ENCODE measurements at places on chromosomes 7 and 10.
A peak's percentile ranks its signal among the peaks of the same experiment; 100 is the strongest.

DNA sequence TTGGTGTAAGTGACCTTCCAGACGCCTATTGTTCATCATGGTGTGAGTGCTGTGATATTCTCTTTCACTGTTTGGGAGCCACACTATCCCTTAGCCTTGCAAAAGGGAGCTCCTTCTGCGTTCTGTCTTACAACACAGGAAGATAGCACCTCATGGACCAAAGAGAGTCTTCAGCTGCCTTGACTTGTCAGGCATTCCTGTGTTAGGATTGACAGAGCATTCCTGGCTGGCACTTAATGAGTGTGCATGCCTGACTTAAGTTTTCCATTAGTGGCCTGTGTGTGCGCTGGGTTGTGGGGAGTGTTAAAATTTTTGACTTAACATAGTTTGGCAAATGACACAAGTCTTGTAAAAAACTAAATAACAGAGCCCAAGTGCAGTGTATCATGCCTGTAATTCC, 21.9 kb upstream of the MSRB2 start:
- DNase-seq: no peak

DNA sequence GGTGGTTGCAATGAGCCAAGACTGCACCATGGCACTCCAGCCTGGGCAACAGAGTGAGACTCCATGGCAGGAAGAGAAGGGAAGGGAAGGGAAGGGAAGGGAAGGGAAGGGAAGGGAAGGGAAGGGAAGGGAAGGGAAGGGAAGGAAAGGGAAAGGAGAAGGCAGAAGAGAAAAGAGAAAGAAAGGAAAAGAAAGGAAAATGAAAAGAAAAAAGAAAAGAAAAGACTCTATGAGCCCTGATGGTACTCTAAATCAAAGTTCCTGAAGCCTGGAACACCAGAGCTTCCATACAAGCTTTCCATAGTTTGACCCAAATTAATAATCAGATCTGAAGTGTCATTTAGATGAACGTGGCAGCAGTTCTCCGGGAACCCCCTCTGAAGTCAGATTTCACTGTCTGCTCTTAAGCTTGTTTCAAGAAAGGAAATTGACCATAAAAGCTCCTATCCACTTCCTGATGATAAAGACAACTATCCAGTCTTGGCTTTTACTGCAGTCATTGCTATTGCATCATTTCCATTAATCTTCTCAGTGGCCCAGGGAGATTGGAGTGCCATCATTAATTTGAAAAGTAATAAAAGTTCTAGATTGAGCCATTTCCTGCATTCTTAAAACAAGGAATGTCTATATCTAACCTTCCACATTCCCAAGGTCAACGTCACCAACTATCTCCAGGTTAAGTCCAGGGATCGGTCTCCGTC, 44.2 kb upstream of the FRMD4A start:
- DNase-seq: no peak

- DNase-seq: no peak
Measured at GRCh38 chr10:92789786-92790185, 58.5 kb upstream of the EXOC6 start.

- peak; percentile 51 for DNase-seq
Measured at GRCh38 chr7:105675934-105676371, 94.7 kb upstream of the EFCAB10 start.

DNA sequence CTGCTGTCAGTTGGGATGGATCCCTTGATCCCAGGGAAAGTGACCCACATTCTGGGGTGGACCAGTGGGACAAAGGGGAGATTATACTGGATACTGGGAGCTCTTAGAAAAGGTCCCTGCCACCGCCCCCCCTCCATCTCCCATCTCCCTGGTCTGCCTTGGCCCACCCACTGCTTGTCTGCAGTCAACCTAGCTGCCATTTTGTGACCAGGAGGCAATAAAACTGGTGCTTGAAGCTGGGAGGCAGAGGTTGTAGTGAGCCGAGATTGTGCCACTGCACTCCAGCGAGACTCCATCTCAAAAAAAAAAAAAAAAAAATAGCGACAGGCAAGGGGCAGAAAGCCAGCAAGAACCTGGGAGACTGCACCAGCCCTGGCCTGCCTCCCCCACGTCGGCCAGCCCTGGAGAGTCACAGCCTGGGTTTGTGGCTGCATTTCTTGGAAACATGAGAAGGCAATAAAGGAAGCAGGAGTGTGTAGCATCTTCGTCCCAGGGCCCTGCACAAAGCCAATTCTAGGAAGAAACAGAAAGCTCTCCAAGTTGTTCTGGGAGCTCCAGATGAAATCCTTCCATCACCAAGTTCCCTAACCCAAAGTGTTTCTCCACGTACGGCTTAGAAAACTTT, 4.7 kb upstream of the ARPC1B start:
- no peak for DNase-seq

DNA sequence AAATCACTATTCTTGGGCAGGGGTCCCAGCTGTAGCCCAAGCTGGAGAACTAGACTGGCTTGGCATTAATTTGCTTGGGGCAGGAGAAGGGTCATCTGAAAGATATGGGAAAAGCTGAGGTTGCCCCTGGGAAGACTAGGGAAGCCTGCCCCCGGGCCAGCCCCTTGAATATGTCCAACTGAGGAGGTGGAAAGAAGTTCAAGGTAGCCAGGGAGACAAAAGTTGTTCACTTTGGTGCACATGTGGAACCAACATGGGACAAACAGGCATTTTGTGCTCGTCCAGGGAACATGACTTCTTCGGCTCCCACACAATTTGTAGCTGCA, 1.4 kb upstream of the LRRC61 start:
- DNase-seq: no peak

DNA sequence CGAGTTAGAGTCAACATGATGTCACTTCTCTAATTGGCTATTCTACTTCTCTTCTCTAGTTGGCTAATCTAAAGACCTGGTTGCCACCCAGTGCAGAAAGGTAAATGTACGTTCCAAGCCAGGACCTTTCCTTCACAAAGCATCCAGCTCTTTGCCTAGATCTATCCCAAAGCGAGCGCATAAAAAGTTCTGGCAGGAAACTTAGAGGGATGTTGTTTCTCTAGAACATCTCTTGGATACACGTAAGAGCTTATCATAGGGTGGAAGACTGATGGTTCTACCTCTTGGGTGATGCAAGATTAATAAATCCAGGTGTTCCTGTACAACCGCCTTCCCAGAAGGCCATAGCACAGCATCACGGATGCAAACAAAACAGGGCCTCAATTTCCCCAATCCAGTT, at the start of gene TAS2R38:
Gene TAS2R38 (minus strand): TSS at position 101 of the 400 bp plus-strand sequence. CDS start 84 bp downstream, at position 17.
- DNase-seq: no peak

DNA sequence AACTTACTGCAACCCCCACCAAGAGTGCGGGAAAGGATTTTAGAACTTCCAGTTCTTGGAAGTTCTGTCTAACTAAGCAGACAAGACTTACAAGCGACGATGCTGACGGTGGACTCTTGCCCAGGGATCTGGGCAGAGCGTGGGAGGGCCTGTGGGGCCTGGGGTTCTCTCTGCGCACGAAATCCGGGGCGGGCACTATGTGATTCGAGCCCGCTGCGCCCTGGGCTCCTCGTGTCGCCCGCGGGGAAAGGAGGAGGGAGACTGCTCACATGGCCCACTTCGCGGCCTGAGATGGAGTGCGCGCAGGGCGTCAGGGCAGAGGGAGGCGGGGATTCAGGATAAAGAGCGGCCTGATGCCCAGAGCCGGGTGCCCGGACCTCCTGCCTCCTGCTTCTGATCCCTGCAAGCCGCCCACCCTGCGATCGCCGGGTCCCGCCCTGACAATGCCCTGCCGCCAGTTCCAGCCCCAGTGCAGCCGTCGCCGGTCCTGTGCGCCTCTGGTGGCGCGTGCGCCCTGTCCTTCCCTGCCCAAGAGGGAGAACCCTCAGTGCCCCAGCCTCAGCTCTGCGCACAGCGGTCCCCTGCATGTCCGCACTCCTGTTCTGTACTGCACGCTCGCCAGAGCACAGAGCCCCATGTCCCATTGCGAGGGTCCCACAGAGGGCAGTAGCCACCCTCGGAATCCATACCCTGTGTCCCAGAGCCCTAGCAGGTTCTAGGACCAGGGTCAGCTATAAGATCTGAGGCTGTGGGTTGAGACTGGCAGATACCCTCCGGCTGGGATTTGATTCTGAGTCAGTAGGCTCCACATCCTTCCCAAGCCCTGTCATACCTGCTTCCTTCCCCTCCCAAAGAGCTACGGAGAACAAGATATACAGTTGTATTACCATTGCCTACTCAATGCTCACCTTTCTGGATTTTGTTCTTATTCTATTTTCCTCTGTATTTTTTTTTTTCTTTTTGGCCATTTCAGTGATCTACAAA, 99.4 kb upstream of the TMEM106B start:
- peak; percentile 21 for DNase-seq

- no peak for DNase-seq
Measured at GRCh38 chr7:2082139-2082998, 150.4 kb downstream of the MAD1L1 start.

- DNase-seq: no peak
Measured at GRCh38 chr7:77262316-77262715, 62.7 kb upstream of the FGL2 start.

GRCh38 chr7:105896407-105896911, 20.1 kb upstream of the ATXN7L1 start:
- no peak for DNase-seq

GRCh38 chr10:86062647-86063145, 303.9 kb downstream of the GRID1 start:
- DNase-seq: no peak

DNA sequence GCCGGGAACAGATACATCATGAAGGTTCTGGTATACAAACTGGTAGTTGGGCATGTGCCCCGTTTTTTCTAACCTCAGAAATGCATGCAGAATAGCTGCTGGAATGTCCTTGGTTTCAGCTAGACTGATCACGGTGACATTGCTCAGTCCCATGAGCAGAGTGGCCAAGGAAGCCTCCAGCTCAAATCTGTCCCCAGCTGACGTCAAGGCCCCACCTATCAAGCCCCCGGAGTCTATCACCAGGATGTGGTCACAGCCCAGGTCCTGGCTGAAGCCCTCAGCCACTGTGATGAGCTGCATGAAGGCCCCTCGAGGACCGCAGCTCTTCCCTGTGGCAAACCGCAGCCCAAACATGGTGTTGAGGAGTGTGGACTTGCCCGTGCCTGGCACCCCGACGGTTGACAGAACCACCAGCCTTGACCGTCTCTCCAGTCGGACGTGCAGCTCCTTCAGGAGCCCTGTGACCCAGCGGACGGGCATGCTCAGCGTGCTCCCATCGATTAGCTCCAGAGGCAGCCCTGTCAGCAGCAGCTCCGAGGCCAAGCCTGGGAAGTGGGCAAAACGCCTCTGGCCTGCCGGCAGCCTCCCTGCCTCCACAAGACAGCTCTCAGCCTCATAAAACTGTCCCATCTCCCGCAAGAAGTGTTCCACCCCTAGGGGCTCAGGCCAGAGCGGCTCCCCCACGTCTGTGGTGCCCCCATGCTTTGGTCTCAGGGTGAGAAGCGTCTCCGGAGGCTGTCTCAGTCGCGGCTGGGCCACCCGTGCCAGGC, 7.8 kb upstream of the MRPS24 start:
- DNase-seq: no peak

DNA sequence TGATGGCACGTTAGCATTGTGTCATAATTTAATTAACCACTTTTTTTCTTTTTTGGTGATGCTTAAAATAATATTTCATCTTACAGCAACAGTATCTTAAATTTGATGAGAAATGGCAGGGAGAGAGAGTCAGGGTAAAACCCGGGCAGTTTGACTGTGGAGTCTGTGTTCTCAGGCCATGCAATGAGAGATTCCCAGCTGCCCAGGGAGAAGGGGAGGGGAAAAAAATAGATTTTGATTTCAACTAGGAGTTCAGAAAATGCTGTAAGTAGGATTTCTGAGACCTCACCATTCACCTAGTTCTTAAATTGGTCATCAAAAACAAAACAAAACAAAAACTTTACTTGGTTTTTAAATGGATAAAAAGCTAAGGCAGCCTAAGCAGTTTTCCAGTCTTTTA, 37.4 kb upstream of the XPNPEP1 start:
- DNase-seq: no peak

DNA sequence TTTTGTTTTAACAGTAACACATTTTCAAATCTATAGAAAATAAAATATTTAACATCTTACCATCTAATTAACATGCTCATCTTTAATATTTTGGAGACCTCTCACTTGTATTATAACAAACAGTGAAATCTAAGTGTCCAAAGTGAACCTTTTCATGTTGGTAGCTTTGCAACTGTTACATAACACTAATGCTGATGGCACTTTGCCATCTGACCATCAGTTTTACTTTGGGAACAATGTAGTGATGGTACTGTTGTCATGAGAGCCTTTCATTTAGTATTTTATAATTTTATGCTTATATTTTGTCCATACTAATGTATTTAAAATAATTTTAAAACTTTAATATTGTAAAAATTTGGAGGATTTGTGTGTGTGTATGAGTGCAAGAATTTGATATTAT, 1017.0 kb upstream of the KCND2 start:
- no peak for DNase-seq

GRCh38 chr7:159025161-159025779, 119.4 kb downstream of the VIPR2 start:
- no peak for DNase-seq
